Small intestine (tissue), 16 donors: ENCODE measurements at places on chromosomes 5 and 9. TPM values are rescaled to one million over a fixed set of nuclear protein-coding genes. Genes with fewer than 3 reads are reported as not detected.

Gene CCDC180
- polyA plus RNA-seq = 1.5 TPM

Gene PITX1
- 12.2 TPM for polyA plus RNA-seq

Gene BRIX1
- 28.7 TPM for polyA plus RNA-seq

DNA sequence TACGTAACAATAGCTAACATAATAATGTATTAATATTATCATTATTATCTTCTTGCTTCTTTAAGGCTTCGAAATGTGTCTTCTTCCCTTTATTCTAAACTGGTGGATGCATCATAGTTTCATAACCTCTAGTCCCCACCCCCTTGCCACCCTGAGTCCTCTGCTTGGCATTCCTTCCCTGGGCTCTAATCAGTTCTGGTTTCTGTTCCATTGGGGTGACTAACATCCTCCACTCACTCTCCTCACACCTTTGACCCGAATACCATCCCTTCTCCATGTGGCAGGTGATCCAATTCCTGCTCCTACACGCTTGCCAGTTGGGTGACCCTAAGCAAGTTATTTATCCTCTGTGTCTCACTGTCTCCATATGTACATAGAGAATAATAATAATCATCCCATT is 286.1 kb downstream of the TRPM3 start:
- no peak overlapping the region for H3K4me3 ChIP-seq
- no peaks in the 10 kb centered on the region for H3K36me3 ChIP-seq
- H3K27ac ChIP-seq = no peak overlapping the region
- no peaks in the 10 kb centered on the region for H3K27me3 ChIP-seq
- H3K4me1 ChIP-seq = no peaks in the 10 kb centered on the region

GRCh38 chr9:131203431-131204218 is 72.7 kb downstream of the FAM78A start:
- no peak overlapping the region for H3K4me3 ChIP-seq
- no peak for DNase-seq
- no peaks in the 10 kb centered on the region for H3K4me1 ChIP-seq
- H3K36me3 ChIP-seq = peaks cover 10% of the 10 kb centered on the region
- H3K27me3 ChIP-seq = no peaks in the 10 kb centered on the region

GRCh38 chr5:140796718-140797095 is 2.1 kb downstream of the PCDHA2 start:
- H3K36me3 ChIP-seq = no peaks in the 10 kb centered on the region
- no peak overlapping the region for H3K4me3 ChIP-seq
- no peak overlapping the region for H3K27ac ChIP-seq
- no peaks in the 10 kb centered on the region for H3K27me3 ChIP-seq
- no peaks in the 10 kb centered on the region for H3K4me1 ChIP-seq
- no peak for DNase-seq

DNA sequence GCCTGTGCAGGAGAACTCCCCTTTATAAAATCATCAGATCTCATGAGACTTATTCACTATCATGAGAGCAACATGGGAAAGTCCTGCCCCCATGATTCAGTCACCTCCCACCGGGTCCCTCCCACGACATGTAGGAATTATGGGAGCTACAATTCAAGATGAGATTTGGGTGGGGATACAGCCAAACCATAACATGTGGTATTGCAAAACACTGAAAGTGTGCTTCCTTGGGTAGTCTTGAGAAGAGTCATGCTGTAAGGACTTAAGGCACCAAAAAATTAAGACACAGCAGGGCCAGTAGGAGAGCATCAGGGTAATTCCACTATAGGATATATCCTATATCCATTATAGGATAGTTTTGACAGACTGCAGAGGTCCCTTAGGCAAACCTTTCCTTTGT is 29.4 kb upstream of the GDNF start:
- DNase-seq = no peak
- no peaks in the 10 kb centered on the region for H3K27me3 ChIP-seq
- no peaks in the 10 kb centered on the region for H3K36me3 ChIP-seq
- no peaks in the 10 kb centered on the region for H3K4me1 ChIP-seq
- H3K4me3 ChIP-seq = no peak overlapping the region

GRCh38 chr9:86946201-86947145 is 833 bp downstream of the GAS1 start:
- H3K36me3 ChIP-seq = no peaks in the 10 kb centered on the region
- H3K4me1 ChIP-seq = no peaks in the 10 kb centered on the region
- H3K27me3 ChIP-seq = peaks cover 19% of the 10 kb centered on the region
